ENCODE measurements at places on chromosomes 5 and 9.

DNA sequence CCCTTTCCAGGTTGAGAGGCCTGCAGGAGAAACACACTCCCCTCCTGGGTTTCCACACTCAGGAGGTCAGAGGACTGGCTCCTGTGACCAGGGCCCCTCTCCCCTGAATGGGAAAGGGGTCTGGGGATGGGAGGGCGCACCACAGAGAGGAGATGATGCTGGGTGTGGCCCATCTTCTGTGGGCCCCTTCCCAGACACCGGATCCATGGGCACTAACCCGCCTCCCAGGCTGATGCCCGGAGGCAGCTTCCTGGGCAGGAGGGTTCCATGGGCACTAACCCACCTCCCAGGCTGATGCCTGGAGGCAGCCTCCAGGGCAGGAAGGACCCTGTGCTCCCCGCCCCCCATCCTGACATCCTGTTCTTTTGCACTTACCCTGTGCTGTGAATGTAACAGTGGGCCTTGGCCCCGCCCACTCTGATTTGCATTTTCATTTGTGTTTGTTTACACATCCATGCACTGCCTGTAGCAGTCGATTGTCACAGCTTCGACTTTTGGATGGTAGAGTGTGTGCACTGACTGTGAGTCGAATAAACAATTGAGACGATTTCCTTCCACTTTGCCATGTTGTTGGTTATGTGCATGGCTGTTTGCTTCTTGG is 9.3 kb upstream of the DOLPP1 start:
- DNase-seq, result no peak

GRCh38 chr9:113979343-113980127 is 98.6 kb downstream of the AMBP start:
- no peak for DNase-seq

DNA sequence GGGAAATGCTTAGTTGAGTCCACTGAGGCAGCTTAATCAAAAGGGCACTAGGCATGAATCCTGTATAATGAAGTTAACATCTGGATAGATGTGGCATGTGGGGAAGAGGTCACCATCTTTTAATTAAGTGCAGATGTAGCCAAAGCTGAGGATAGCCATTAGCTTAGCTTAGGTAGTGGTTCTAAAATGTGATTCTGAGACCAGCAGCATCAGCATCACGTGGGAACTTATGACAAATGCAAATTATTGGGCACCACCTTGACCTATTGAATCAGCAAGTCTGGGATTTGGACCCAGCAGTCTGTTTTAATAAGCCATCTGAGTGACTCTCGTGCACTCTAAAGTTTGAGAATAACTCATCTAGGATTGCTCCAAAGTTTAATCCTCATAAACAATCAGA is 63.8 kb downstream of the SNCAIP start:
- DNase-seq, result no peak

DNA sequence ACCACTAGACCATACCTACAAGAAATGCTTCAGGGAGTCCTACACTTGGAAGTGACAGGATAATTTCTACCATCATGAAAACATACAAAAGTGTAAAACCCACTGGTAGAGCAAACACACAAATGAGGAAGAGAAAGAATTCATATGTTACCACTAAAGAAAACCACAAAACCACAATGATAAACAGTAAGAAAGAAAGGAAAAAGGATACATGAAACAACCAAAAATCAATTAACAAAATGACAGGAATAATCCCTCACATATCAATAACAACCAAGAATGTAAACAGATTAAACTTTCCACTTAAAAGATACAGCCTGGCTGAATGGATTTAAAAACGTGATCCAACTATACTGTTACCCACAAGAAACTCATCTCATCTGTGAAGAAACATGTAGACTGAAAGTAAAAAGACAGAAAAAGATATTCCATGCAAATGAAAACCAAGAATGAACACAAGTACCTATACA is 83.4 kb downstream of the LPAR1 start:
- no peak for DNase-seq

- no peak for DNase-seq
Observed at GRCh38 chr5:174348311-174348981, 302.9 kb downstream of the NSG2 start.

- no peak for DNase-seq
Observed at GRCh38 chr5:125410537-125411070, 664.2 kb upstream of the ZNF608 start.
